Activated T-helper 1 cell treated with Interleukin-2 at 50 U/mL for 16 hours (primary cell): ENCODE measurements at places on chromosomes 4 and X.
A peak's percentile ranks its signal among the peaks of the same experiment; 100 is the strongest.

- no peak for DNase-seq
Observed at GRCh38 chr4:116531026-116531425, 554.4 kb downstream of the TRAM1L1 start.

DNA sequence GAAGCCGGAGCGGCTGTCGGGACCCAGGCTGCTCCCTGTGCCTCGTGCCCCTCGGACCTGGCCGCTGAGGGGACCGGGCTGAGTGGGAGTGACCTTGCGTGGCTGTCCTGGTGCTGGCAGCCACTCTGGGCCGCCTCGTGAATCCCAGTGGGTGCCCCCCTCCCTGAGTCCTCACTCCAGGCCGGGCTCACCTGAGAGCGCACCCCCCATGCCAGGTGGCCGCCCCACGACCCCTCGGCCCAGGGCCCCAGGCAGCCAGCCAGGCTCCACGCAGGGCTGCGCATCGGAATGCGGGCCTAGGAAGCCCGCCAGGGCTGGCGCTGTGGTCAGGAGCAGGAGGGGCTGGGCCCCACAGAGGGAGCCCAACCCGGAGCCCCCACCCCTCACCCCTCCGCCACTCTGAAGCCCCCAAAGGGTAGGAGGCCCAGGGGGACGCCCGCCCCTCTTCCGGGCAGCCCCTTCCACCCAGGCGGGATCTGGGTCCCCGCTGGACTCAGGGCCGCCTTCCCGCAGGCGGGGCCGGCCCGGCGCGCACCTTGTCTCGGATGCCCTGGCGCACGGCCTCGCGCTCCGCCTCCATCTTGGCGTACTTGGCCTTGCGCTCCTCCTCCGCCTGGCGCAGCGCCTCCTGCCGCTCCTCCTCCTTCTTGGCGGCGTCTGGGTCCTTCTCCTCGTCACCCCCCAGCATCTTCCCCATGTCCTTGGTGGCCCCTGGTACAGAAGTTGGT, 33.9 kb downstream of the CPLX1 start:
- peak; percentile 22 for DNase-seq

DNA sequence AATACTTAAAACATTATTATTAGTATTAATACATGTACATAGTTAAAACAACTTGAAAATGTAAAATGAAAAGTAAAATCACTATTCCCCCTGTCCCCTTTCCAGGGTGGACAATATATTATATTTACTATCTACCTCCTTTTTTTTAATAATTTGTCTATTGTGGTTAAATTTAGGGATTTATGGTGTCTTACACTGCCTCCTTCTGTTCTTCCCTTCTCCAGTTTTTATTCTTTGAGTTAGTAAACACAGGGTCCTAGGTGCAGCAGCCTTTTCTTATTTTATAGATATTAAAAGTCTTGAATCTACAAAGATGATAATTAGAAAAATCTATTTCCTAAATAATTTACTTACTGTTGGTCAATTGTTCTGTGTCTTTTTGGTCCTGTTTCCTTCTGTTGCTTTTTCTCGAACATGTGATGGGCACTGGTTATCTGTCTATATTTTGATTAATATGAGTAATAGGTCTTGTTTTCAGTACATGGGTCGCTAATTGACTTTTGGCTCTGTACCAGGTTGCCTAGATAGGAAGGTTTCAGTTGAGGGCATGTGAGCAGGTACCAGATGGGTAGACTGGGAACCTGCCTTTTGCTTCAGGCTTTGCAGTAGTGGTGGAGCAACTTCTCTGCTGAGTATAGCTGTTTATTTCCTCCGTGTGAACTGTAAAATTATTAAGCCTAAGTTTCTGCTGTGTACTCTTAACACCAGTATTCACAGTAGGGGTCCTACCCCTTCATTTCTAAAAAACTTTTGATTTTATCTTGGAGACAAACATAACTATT, 1.1 kb downstream of the NUDT9 start:
- no peak for DNase-seq

GRCh38 chr4:107279733-107280132, 243.6 kb upstream of the DKK2 start:
- DNase-seq = no peak

GRCh38 chr4:28317221-28317620, 1456.6 kb downstream of the STIM2 start:
- no peak for DNase-seq

DNA sequence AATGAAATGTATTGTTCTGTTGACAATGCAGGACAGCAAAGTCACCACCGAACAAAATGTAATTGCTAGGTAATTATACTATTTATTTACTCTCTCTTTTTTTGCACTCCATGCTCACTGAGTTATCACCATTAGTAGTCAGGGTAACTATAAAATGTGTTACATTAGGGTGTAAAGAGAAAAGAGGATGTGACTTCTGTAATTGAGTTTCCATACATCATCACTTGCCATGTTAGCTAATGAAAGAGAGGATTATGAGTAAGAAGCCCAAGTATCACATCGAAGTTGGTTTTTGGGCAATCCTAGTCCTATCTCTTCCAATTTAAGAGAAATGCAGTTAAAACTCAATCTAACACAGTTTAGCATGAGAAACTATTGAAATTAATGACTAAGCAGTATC, 7.6 kb downstream of the ZXDA start:
- no peak for DNase-seq

DNA sequence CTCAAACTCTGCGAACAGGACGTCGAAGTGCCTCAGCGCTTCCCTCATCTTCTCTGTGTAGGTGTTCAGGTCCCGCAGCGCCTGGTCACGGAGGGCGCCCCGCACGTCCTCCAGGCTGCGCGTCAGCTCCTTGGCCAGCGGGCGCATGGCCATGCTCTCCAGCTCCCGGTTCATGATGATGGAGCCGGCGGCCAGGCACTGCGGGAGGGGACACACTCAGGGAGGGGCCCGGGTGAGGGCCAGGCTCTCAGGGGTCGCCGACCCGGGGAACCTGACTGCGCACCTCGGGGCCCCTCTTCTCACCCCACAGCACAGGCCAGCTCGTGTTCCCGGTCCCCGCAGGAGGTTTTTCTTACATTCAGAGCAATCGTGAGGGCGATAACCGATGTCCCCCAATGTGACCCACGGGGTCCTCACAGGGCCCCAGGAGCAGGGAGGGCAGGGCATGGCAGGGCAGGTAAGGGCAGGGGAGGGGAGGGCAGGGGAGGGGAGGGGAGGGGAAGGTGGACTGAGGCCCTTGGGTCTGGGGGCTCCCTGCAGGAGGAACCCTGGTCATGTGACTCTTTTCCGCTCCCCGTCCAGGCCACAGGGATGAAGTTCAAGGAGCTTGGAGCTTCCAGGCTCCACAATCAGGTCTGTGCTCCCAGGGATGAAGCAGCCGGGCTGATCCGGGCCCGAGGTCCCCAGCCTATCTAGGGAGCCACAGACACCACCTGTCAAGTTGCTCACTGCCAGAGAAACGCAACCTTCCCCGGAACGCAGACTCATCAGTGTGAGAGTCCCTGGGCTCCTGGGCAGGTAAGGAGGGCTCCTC, 77.8 kb upstream of the MXD4 start:
- DNase-seq = no peak

DNA sequence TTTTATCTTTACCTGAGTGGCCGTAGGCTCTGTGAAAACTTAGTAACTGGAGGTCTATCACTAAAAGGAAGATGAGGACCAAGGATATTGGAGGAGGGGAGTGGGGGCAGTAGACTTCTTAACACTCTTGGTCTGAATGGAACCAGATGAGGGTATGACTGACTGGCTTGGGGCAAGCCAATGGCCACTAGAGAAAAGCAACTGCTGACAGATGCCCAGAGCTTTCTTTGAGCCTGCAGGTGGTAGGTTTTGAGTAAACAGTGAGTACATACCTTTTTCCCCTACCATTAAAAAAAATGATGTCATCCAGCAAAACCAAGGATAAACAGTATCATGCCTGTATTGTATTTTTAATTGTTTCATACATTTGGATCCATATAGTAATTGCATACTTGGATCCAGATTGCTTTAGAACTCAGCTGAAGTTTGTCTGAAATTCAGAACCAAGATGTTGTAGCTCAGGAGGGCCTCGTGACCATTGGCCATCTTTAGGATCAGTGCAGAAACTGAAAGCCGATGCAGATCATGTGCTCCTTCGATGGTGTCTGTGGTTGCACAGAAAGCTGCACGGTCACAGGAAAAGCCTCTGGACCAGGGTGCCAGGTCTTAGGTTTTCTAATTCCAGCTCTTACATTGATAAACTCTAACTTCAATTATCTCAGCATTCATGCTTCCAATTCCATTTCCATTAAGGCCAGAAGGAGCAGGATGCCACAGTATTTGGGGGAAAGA, 131.0 kb downstream of the PDGFRA start:
- DNase-seq = no peak

DNA sequence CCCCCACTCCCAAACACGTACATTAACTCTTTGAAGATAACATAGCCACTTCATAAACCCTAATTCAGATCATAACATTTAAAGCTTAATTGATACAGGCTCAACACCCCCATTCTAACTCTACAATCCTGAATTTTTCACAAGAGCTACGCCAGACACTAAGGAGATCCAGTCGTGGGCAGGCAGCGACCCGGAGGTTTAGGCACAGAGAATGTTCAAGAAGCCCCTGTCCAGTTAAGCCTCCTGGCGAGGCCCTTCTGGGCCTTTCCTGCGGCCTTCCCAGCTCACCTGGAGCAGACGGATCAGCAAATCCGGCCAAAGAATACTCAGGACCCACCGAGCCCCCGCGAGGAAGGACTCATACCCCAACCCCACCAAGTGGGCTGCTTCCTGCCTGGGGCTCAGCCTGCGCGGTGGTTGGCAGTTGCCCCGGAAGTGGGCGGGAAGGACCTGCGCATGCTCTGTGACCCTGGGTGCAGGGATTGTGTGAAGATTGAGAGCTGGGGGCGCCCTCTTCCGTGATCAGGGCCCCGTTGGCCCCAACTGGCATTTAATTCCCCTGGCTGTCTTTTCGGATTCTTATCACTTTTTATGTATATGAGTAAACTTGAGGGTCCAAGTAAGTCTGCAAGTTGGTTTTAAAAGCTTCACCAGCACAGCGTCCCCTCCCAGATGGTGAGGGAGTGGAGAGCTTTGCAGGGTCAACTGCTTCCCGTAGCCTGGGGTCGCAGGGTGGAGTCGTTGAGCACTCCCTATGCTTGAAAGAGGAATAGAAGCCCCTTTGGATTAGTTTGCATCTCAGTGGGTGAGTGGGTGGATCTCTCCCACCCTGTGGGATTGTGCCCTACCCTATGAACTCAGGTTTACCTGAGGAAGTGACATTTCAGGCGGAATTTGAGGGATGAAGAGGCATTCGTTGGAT, at the start of gene TRIM61:
Gene TRIM61, minus strand, starts transcription at position 415 of the 922 bp plus-strand sequence. CDS start 7,655 bp downstream, outside the sequence.
- peak; percentile 26 for DNase-seq

- DNase-seq = no peak
Observed at GRCh38 chr4:145785391-145786008, 105.6 kb downstream of the C4orf51 start.

DNA sequence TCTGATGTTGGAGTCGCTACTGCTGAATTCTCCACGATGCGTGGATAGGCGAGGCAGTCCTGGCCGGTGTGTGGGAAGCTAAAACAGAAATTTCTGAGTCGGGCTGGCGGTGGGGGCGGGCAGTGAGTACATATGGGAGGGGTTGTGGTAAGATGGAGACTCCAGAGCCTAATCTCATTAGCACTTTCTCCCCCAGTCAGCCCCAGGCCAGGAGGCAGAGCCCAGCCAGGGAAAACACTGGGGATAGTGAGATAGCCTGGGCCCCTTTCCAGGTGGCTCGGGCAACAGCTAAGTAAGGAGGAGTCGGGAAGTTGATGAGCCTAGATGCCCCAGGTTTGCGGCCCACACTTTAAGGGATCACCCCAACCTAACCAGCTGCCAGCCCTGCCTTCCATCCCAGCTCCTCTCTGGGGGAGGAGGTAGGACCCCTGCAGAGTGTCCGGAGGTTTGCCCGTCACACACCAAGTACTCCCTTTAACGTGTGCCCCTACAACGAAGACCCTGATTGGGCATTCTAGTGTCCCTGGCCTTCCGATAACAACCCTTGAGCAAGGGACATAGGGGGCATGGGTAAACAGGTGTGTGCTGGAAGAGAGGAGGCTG, 2.4 kb upstream of the LOC101059915 start:
- DNase-seq = no peak

GRCh38 chr4:114062499-114062898, 83.1 kb upstream of the ARSJ start:
- no peak for DNase-seq

DNA sequence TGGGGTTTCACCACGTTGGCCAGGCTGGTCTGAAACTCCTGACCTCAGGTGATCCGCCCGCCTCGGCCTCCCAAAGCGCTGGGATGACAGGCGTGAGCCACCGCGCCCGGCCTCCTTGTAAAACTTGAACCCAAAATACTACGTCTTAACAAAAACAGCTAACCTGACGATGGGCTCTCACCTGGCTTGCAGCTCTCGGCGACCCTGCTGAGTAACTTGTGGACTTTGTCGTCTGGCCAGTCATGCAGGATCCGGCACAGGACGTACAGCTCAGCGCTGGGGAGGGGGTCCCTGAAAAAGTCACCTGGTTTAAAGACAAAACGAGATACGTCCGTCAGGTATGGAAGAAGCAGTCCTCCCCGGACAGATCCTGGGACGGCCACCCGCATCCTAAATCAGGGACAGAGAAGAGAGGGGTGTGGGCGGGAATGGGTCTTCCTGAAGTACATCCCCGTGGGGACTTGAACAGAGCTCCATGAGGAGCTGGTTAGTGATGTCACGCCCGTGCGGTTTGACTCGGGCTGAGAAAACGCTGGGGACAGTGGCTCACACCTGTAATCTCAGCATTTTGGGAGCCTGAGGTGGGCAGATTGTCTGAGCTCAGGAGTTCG, 20.7 kb upstream of the SLC25A6 start:
- no peak for DNase-seq

- no peak for DNase-seq
Observed at GRCh38 chr4:25564836-25565235, 90.8 kb upstream of the SLC34A2 start.
